ENCODE measurements at places on chromosomes 12 and 14.

DNA sequence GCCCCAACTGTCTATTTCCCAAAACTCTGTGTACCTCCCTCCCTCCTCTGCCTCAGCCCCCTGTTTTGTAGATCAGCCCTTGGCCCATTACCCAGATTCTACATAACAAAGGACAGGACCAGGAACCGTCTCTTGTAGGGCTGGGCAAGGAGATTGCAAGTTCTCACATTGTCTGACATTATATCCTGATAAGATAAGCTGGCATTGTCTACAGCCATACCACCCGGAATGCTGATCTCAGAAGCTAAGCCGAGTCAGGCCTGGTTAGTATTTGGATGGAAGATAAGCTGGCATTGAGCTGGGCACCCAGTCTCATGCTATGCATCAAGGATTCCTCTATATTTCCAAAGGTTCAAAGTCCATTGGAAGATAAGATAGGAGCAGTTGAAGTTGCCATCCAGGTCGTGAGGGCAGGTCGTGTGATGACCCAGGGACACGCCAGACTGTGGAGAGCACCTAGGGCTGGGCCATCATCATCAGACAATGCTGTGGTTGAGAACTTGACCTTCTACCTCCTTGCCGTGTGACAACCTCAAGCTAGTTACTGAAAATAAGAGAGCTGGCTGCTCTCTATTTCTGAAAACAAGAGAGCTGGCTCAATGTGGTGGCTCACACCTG is 29.5 kb downstream of the PHETA1 start:
- DNase-seq = no peak

DNA sequence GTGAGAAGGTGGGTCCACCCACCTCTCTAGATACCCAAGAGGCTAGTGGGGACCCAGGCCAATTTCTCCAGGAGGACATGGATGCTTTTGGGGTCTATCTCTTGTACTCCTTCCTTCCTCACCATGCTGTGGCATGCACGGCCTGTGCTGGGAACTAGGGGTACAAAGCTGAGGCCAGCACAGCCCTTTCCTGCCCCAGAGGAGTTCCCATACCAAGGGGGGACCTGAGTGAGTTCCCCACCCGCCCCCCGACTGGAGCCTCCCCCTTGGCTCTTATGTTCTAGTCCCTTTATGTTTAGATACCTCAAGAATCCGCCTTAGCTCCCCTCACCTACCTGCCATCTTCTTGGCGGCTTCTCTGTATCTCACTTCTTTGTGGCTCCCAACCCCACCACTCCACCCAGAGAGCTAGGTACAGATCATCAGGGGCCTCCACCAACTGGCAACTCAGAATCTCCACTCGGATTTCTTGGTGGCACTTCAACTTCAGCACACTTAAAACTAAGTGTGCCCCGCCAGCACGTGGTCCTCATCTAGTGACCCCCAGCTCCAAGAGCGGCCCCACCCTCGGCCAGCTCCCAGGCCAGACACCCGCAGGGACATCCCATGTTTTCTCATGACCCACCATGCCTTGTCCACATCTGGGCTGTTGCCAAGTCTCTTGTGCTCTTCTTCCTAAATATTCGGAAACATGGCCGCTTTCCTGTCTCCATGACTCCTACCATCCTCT is 115.2 kb upstream of the RTL1 start:
- DNase-seq = peak; percentile 36

DNA sequence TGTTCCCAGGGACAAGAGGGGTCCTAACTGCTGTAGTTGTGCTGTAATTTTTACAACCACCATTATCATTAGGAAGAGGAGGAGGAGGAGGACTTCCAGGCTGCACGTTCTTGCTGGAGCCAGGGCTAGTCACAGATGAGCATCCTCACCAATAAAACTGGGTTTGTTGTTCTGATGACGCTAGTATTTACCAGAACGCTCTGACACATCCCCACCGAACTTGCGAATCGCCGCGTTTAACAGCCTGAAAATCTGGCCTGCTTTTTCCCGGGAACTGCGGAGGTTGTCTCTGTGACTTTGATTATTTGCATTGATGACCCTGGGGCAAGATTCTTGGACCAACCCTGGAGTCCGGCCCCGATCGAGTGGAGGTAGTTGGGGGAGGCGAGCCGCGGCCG is 10.2 kb downstream of the TBX5 start:
- no peak for DNase-seq

DNA sequence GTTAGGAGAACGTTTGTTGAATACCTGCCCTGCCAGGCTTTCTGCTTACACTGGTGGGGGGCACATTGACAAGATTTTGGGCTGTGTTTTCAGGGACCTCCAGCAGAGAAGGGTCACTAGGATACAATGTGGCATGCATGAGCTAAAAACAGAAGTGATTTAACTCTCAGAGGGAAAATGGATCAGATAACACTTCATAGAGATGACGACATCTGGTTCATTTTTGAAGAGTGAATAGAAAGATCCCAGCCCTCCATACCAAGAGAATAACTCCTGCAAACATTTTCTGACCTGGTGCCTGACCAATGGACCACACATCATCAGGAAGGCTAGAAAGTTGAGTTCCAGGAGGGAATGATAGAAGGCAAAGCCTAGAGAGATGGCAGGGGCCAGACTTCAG is 33.7 kb downstream of the CKB start:
- DNase-seq = no peak

DNA sequence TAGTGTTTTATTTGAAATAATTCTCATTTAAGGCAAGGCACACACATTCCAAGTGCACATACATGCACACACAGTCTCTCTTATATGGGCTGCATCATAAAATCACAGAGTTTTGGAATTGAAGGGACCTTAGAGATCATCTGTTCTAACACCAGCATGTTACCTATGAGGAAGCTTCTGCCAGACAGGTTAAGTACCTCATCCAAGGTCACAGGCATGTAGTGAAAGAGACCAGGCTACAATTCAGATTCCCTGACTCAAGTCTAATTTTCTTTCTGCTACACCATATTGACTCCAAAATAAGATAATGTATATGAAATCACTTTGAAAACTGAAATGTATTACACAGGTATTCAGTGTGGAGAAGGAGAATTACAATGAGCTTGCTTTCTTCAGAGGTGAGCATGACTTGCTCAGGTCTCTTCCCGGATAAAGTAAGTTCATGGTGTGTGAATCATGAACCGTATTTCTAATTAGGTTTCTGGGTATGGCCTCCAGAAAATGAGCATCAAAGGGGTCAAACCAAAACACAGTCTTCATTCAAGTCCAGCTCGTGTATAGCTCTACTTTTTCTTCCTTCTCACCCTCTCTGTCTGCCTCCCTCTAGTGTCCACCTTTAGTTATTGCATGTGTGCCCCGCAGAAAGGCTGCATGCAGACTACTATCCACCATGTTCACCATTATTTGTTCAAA is 411.9 kb downstream of the FUT8 start:
- DNase-seq = peak; percentile 73

DNA sequence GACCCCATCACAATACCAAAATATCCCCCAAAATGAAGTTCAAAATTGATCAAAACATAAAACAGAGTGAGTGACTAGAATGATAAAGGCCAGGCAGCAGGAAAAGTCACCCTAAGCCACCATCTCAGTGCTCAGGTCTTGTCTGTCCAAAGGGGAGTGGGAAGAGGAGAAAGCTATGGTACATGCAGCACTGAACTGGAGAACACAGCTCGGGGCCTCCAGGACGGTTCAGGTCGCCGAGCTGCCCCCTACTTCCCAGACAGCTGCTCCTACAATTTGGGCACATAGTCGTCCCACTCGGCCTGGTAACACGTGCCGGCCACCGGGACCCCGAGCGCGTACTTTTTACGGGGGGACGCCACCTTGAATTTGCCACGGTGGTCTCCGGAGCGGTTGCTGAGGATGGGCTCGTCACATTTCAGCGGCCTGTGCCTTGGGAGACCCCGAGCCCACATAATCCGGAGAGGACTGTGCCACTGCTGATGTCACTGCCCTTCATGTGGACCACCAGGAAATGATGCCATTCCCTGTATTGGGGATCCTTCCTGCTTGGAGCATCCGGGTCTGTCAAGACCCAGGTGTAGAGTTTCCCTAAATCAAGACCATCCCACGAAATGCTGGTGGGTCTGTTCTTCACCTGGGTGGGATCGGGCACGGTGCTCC is 31.6 kb downstream of the AK7 start:
- no peak for DNase-seq

- no peak for DNase-seq
These were observed 20.0 kb upstream of the CHST11 start for GRCh38 chr12:104436790-104437189.

DNA sequence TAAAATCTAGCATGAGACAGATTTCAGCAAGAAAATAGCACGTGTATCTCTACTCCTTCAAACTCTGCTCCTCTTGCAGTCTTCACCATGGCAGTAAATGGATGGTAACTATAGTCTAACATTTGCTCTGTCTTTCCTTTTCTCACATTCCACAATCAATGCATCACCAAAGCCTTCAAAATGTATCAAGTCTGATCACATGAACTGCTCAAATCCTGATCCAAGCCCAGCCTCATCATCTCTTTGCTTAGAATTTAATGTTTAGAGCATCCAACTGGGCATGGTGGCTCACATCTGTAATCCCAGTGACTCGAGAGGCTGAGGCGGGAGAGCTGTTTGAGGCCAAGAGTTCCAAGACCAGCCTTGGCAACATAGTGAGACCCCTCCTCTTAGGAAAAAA is 45.9 kb downstream of the CDK17 start:
- DNase-seq = no peak

DNA sequence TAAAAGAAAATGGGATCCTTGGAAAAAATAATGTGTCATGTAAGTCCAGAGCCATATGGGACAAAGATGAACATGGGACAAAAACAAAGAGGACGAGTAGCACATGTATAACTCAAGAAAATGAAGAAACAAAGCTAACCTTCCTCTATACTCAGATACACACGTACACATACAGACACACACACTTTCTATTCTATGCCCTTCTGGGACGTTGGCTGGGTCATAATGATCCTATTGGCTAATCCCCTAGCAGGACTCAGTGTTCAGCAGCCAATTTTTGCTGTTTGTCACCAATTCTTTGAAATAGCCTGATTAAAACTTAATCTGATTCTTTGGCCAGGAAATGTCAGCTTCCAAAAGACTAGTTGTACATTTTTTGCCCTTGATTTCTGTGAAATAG is 189.4 kb upstream of the FOXG1 start:
- no peak for DNase-seq

GRCh38 chr12:92290350-92290695 is 144.7 kb upstream of the BTG1 start:
- no peak for DNase-seq

- DNase-seq = no peak
These were observed 100.2 kb downstream of the STAB2 start for GRCh38 chr12:103687253-103687652.

DNA sequence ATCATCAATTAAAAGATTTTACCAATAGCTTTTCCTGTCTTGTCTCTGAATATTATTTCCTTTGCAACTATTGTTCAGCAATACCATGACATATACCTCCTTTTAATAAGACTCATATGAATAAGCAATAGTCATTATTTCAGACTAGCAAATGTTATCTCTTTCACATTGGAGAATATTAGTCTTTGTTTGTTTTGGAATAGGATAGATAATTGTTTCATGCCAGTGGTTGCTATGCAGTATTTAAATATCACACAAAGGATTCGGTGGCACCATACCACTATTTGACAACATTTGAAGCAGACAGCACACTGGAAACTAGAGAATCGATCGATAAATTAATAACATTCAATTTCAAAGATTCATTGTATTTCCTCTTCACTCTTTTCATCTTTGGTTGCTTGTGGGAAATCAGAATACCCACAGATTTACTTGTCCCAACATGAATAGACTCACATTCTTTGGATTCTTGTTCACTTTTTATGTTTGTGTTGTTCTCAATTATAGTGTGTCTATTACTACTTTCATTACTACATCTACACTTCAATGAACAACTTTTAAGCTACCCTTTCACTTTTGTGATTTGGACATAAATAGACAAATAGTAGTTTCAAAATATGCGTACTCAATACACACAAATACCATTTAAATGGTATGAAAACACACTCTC is 42.7 kb upstream of the TBPL2 start:
- DNase-seq = no peak

DNA sequence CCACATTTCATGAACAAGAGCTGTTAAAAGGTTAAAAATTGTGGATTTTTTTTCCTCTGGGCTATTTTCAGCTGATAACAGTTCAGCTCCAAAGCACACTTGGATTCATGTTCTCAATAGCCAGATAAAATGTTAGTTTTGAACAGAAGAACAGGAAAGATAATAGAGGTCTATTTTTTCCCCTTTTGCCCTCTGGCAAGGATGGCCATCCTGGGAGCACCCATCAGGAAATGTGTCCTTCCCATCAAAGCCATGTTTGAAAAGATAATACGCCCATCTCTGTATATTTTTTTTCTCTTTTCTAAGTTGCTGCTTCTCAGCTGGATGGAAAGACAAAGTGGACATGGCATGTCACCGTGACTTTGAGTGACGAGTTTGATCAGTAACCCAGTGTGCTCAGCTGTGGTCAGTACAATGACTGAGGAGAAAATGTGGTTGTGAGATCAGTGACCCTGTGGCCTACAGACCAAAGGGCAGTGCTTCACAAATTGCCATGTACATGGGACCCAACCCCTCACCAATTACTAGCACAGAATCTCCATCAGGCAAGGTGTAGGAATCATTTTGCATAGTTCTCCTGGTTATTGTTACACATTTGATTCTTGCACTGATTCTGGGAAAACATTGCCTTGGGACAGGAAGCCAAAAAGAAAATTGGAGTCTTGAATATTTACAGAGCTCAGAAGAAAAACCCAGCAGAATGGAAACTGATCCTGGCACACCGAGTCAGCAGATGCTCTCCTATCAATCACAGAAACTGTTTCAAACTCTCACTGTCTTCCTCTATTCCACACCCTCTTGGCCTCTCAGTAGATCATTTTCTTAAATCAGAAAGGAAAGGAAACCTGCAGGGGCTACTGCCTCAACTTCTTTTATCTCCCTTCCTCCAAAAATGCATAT is 64.3 kb downstream of the ANO6 start:
- no peak for DNase-seq

GRCh38 chr14:68468437-68469207 is 324.2 kb downstream of the ZFP36L1 start:
- DNase-seq = no peak

DNA sequence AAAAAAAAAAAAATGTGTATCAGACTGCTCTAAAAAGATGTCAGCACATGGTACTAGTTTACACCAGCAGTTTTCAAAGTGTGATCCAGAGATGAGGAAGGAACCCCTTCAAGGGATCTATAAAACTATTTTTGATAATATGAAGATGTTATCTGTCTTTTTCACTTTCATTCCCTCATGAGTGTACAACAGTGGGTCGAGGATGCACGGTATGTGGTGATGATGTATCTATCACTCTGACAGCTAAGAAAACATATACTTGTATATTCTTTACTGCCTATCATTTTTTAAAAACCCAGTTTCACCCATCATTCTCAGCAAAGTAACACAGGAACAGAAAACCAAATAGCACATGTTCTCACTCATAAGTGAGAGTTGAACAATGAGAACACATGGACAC is 12.4 kb downstream of the DUSP16 start:
- no peak for DNase-seq

- DNase-seq = no peak
These were observed 56.9 kb upstream of the TCL1A start for GRCh38 chr14:95770777-95771176.

- peak; percentile 67 for DNase-seq
These were observed at the start of gene ADGRD1 for GRCh38 chr12:130953771-130954543. Gene ADGRD1, plus strand, starts transcription at chr12:130953907. Its CDS starts 559 bp downstream, at chr12:130954466.
